GM12891 (cell line): ENCODE measurements at places on chromosomes 2 and 18.

GRCh38 chr2:145064511-145064910 is 544.6 kb upstream of the ZEB2 start:
- no peak for DNase-seq

GRCh38 chr2:227326783-227327182 is 1.7 kb downstream of the MFF start:
- no peak for DNase-seq

DNA sequence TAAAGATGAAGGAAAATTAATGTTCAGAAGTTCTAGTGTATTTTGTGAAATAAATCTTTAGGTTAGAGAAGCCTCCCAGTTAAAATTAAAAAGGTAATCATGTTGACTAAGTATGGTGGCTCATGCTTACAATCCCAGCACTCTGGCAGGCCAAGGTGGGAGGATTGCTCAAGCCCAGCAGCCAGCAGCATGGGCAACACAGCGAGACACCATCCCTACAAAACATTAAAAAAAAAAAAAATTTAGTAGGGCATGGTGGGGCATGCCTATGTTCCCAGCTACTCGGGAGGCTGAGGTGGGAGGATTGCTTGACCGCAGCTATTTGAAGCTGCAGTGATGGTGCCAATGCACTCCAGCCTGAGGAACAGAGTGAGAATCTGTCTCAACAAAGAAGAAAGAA is 17.9 kb downstream of the XPO1 start:
- DNase-seq = no peak

DNA sequence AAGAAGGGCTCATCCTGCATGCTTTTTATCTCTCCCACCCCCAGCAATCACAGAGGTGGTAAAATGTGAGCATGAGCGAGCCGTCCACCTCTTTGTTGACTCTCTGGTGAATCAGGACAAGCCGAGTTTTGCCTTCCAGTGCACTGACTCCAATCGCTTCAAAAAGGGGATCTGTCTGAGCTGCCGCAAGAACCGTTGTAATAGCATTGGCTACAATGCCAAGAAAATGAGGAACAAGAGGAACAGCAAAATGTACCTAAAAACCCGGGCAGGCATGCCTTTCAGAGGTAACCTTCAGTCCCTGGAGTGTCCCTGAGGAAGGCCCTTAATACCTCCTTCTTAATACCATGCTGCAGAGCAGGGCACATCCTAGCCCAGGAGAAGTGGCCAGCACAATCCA is 19.5 kb downstream of the LIPG start:
- no peak for DNase-seq

GRCh38 chr2:100986157-100986556 is 15.9 kb upstream of the RPL31 start:
- DNase-seq = no peak

DNA sequence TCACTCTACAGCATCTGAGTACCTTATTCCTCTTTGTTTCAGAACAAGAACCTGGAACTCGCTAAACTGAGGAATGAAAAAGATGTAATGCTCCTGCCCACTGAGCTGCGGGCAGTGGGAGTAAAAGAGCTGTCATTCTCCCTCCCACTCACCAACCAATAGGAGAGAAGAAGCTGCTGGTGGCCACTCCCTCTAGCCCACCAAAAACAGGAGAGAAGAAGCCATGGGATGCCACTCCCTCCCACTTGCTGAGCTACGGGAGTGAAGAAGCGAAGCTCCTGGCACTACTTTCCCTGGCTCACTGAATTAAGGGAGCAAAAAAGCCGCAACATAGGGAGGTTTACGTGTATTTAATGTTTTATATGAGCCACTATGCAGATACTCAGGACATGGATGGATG is 53.7 kb downstream of the RIT2 start:
- DNase-seq = no peak

- DNase-seq = no peak
Observed at GRCh38 chr2:143937723-143938350, 582.1 kb downstream of the ZEB2 start.

DNA sequence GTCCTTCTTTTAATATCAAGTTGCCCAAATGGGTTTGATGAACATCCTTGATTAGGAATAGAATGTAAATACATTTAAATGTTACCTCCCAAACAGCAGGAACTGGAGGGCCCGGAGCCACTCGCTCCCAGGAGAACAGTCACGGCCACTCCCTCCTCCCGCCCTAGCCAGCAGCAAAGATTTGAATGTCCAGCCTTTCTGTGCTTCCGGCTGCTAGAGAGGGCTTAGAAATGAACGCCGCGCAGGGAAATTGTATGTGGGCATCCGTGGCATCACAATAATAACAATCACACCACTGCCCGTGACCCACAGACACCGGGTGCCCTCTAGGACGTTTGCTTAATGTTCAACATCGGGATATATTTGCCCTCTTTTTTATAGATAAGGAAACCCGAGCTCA is 164.9 kb upstream of the SALL3 start:
- no peak for DNase-seq

- peak; percentile 49 for DNase-seq
Observed at GRCh38 chr2:26692279-26692896, at the start of gene KCNK3. KCNK3 (plus strand) TSS chr2:26692722; CDS start chr2:26692876, 154 bp downstream.

DNA sequence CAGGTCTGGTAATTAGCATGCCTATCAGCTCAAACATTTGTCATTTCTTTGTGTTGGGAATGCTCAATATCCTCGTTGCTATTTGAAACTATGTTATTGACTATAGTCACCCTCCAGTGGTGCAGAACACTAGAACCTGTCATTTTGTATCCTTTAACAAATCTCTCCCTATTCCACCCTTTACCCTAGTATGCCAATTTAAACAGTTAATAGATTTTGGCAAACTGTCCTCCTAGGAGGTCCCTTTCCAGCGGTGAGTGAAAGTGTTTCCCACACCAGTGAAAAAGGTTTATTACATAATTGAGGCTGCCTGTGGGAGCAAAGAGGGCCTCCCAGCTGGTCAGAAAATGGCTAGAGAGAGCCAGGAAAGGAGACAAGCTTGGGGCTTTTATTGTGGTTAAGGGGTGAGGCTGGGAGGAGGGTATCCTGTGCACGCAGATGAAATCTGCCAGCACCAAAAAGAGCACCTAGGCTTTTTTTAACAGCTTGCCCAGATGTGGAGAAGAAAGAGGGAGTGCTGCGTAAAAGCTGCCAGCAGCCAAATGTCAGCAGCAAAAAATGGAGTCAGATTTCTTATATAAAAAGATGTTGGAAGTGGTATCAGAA is 1.8 kb upstream of the DRC1 start:
- no peak for DNase-seq

DNA sequence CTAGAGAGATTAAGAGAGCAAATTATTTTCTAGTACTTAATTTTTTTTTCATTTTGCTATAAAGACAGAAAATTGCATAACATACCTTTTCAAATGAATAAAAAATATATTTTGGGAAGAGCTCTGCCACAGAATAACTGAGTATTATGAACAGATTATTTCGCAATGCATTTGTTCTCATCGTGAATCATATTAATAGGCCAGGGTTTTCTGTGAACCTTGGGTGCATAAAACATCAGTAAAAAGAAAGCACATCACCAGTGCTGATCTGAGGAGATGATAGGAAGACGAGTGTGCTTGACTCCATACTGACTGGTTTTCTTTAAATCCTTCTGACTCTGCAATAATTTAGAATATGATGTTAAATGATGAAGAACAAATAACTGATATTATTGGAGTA is 409.1 kb downstream of the CPS1 start:
- DNase-seq = no peak

DNA sequence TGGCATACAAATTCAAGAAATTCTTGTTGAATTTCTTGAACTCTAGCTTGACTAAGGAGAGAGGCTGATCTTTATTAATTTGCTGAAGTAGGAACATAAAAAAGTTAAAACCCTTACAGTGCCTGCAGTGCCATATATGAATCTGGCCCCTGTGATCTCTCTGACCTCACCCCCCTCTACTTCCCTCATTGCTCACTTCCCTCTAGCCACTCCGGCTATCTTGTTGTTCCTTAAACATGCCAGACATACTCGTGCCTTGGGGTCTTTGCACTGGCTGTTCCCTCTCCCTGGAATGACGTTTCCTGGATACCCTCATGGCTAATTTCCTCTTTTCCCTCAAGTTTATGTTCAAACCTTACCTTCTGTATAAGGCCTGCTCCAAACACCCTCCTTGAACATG is 246.3 kb upstream of the SIX2 start:
- DNase-seq = no peak

- DNase-seq = no peak
Observed at GRCh38 chr18:49072524-49072934, 121.8 kb upstream of the SMAD7 start.

DNA sequence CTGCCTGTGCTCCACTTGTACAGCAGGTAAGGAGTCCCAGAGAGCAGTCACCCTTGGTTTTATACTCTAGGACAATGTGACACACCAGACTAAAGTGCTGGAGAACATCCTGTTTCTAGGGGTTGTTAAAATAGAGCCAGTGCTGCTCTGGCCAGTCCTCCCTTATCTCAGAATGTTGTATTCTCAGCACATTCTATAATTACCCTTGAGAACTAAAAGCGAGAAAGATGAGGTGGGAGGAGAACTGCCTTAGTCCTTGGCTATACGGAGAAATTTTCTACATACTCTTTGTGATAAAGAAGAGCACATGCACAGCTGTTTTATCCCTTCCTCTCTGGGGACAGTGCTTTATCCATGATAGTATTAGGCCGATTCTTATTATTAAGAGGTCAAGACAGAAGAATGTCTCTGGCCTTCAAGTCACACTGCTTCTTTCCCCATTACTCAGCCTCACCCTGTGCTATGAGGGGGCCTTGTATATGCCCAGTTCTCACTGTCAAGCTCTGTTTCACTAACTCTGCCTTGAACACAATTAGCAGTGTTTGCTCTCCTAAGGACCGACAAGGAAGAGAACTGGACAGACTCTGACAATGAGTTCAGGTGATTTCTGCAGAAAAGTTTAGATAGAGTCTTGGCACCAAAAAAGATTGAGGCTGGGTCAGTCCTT is 385.8 kb downstream of the TRIB2 start:
- DNase-seq = no peak

DNA sequence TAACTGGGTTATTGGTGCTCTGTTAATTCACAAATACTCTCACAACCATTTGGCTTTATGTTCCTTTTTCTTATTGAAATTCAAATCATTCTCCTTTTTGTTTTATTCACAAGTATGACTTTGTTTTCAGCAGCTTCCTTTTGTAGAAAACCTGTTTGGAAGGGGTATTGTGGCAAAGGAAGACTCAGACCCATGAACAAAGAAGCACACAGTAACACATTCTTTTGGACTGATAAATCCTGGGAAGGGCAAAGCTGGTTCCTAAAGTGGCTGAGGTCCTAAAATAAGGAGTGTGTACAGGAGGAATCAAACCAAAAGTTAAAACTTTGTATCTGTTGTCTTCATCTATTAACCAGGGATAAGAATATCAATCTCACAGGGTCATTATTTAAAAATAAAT is 374.7 kb upstream of the FIGN start:
- no peak for DNase-seq

GRCh38 chr18:59143441-59143840 is 3.8 kb downstream of the SEC11C start:
- no peak for DNase-seq

- DNase-seq = no peak
Observed at GRCh38 chr2:239824046-239824694, 201.0 kb downstream of the NDUFA10 start.

DNA sequence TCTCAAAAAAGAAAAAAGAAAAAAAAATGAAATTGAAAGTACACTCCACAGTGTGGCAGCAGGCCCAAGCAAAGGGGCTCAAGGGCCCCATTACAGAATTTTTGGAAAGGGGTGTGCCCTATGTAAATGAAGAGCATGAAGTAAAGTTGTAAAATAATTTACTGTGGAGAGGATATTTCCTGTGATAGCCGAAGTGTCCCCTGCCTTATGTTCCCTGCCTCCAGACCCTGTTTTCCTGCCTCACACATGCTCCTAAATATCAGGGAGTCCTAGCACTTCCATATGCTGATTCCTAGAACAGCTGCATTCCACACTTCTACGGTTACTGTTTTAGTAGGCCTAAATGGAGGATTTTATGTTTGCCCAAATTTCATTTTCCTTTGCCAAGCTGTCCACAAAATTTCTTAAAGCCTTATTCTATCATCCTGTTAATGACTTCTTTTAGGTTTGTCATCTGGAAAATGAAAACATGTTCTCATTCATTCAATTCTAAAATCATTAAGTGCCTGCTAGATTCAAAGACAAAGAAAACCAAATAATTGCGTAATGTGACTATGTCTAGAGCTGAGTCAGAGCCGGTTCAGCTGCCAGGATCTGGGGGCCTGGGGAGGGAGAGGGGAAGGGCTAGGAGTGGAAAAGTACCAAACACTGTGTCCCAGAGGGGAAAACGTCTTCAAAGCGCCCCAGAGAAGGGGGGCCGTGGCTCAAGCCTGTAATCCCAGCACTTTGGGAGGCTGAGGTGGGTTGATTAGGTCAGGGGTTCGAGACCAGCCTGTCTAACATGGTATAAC is 25.9 kb upstream of the IMPA2 start:
- DNase-seq = no peak

DNA sequence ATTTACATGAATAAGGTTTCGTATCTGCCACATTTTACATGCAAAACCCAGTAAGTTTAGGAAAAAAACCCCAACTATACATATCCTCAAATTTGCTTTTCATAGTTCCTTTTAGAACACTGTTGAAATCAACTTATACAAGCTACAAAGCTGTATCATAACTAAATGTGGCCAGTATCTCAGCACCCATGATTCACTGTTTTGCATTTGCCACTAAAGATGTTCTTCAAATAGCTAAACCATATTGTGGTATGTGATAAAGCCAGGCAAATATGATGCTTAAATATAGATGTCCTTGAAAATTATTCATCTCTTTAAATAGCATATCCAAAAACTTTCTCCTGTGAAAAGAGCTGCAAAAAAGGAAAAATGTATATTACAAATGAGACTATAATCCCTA is 29.9 kb downstream of the ROCK2 start:
- no peak for DNase-seq

DNA sequence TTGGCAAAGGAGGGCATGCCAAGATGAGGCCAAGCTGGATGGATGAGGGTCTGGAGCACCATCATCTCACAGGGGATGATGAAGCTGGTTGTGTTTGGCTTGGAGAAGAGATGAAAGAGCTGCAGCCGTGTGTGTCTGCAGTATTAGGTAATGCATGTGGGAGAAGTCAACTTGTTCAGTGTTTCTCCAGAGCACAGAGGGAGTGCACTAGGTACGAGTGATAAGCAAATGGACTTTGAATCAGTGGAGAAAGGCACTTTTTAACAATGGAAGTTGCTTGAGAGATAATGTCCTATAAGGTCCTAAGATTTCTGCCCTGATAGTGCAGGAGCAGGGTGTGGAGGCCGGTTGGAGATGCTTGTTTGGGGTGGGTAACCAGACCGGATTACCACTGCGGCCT is 36.0 kb downstream of the SLC14A2 start:
- no peak for DNase-seq

DNA sequence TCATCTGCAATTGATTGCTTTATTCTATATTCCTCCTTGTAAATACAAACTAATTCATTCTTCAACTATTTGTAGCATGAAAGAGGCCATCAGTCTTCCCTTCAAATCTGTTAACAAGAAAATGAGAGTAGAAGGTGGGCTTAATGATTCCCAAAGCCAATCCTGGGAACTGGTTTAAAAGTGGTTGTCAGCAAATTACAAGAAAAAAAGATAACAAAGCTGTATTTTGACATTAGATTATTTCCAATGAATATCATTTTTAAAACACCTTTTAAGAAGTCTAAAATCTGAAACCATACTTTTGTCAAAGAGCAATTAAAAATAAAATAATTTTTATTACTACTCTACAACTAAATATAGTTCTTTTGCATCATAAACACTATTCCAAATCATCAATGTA is 139.2 kb downstream of the DYM start:
- no peak for DNase-seq
